ENCODE measurements at places on chromosomes 1 and 21. TPM values are rescaled to one million over a fixed set of nuclear protein-coding genes. Genes with fewer than 3 reads are reported as not detected.

GRCh38 chr1:157894613-157895165 lies 53.1 kb upstream of the CD5L start:
- H3K27me3 ChIP-seq = no peaks in the 10 kb centered on the region
- H3K27ac ChIP-seq = no peak overlapping the region
- no peaks in the 10 kb centered on the region for H3K36me3 ChIP-seq

DNA sequence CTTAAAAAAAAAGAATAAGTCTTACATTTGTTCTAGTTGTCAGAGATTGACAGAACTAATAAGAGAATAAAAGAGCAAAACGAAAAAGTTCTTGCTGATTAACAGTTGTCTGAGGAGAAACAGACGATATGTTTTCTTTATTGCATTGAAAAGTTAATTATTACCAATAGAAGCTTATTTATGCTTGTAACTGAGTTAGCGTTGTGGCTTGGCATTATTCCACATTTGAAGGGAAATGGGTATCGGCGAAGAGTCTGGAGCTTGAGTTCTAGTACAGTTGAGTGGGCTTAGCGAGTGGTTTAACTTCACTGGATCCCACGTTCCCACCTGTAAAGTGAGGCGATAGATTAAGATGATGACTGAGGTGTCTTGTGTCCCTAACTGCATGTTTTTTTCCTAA lies 109.0 kb downstream of the SDCCAG8 start:
- no peak for DNase-seq
- H3K27me3 ChIP-seq = no peaks in the 10 kb centered on the region
- no peak overlapping the region for H3K27ac ChIP-seq
- no peaks in the 10 kb centered on the region for H3K4me1 ChIP-seq

- no peak for DNase-seq
- H3K27me3 ChIP-seq = no peaks in the 10 kb centered on the region
- H3K4me1 ChIP-seq = no peaks in the 10 kb centered on the region
- H3K27ac ChIP-seq = no peak overlapping the region
- no peak overlapping the region for H3K4me3 ChIP-seq
Measured at GRCh38 chr1:56773341-56774066, 45.7 kb downstream of the FYB2 start.

The RGSL1 gene
- not detected for total RNA-seq

The OR2T2 gene
- not detected for total RNA-seq

- H3K4me1 ChIP-seq = no peaks in the 10 kb centered on the region
- no peak overlapping the region for H3K27ac ChIP-seq
- no peaks in the 10 kb centered on the region for H3K27me3 ChIP-seq
- DNase-seq = no peak
Measured at GRCh38 chr1:109946511-109946910, 35.9 kb downstream of the CSF1 start.

DNA sequence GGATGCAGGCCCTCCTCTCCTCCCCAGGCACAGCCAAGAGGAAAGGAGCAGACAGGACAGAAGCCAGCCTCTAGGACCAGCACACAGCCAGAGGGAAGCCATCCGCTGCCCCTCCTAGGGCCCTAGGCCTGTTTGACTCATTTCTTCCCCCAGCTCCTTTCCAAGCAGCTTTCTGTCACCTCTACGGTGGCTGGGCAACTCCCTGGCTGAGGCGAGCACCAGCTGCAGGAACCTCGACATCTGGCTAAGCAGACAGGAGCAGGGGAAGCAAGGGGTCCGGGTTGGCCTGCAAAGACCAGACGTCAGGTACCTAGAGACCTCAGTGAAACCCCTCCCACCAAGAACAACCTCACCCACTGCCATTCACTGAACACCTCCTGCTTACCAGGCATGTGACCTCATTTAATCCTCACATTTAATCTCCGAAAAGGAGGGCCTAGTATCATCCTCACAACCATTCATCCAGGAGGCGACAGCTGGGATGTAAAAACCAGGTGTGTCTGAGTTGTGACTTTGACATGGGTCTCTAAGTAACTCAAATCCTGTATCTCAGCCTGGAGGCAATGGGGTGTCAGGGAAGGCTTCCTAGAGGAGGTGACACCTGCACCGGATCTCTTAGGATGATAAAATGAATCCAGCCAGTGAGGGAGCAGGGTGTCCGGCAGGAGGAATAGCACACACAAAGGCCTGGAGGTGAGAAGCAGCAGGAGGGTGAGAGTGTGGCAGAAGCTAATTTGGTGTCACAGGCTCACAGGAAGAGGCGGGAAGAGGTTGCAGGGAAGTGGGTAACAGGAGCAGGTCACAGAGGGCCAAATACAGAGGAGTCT lies 5.9 kb downstream of the LRP8 start:
- H3K4me3 ChIP-seq = no peak overlapping the region
- H3K27me3 ChIP-seq = no peaks in the 10 kb centered on the region
- peaks cover 19% of the 10 kb centered on the region for H3K4me1 ChIP-seq
- no peaks in the 10 kb centered on the region for H3K36me3 ChIP-seq

The FCGR1A gene
- 23.2 TPM for total RNA-seq

DNA sequence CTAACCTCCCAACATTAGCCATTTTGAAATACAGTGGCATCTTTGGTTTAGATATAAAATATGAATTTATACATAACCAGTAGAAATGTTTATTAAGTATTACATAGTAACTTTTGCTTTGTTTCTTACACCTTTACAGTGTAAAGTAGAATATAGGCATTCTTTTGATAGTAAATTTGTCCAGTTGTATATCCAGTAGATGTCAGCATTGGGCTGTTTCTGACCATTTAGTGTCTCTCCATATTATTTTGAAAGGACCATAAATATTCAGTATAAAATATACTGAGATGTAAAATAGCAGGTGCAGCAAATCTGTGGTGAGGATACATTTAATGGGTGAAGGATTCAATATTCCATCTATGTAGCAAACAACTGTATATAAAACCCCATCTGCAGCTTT lies 115.8 kb upstream of the ZRANB2 start:
- H3K27me3 ChIP-seq = no peaks in the 10 kb centered on the region
- H3K27ac ChIP-seq = no peak overlapping the region
- H3K36me3 ChIP-seq = no peaks in the 10 kb centered on the region
- DNase-seq = no peak
